ENCODE measurements at places on chromosomes 1 and 21.

DNA sequence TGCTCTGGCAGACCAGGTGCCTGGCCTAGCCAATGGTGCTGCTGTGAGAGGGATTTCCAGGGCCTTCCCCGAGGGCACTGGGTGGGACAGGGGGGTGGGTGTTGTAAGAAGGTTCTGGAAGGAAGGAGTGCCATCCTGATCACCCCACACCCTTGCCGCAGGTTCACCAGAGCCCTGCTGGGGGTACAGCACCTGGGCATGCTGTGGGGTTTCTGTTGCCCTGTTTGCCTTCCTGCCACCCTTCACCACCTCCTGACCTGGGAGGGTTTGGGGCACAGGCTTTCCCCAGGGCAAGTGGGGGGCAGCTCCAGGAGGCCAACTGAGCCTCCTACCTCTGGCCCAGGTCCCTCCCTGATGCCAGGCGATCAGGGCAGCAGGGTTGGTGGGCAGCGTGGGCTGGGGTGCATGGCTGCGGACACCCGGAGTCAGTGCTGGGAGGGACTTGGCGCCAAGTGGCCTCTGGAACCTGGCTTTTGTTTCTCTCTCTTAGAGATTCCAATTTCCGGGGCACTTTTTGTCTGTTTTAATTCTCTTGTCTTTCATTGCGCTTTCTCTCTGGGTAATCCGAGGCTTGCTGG, 318.8 kb downstream of the PTPRU start:
- no peak for DNase-seq

DNA sequence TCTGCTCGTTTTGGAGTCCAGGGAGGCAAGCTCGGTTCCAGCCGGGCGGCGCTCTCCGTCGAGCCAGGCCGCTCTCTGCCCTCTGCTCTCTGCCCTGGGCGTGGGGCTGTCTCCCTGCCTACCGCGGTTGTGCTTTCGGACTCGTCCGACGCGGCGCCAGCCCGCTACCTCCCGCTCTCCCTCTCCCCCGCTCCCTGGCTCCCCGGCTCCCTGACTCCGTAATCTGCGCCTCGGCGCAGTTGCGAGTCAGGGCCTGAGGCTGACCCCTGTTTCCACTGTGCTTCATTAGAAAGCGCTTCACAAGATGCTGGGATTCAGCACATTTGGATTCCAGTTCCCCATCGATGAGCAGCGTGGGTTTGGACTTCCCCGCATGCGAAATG, 2.2 kb downstream of the SOX13 start:
- DNase-seq, result no peak

DNA sequence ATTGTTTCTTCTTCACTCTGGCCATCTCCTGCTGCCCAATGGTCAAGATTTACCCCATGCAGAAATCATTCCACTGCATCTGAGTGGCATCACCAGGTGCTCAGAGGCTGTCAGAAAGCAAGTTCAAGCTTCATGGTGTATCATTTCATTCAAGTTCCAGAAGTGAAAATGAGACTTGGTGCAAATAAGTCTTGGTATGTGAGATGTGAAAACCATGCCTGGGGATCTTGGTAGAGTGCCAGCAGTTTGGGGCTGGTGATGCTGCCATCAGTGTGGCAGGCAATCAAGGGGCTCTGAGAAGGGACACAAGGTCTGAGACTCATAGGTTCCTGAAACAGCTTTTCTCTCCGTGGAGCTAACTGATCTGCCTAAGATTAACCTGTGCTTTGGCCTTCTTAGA, 52.0 kb downstream of the CD2 start:
- DNase-seq, result no peak

DNA sequence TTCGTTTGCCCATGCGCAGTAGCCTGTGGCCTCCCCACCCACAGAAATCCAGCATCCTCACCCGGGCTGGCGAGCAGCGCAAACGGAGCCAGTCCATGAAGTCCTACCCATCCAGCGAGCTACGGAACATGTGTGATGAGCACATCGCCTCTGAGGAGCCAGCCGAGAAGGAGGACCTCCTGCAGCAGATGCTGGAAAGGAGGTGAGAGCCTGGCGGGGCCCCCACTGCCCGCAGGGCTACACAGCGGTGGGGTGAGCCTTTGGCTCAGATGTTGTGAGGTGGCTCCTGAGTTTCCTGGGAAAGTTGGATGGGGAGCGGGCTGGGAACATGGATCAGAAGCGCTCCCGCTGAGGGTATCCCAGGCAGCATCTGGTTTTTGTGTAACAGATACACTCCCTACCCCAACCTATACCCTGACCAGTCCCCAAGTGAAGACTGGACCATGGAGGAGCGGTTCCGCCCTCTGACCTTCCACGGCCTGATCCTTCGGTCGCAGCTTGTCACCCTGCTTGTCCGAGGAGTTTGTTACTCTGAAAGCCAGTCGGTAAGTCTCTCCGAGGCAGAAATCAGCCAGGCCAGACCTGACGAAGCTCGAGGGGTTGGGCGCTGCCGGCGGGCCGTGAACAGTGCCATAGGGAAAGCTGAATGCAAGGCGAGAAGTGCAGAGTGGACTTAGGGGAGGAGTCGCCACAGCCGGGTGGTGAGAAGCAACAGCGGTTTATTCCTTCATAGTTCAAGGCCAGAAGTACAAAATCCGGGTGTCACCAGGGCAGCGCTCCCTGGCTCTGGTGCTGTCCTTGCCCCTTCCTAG, 10.4 kb downstream of the NPPA start:
- DNase-seq, result no peak

DNA sequence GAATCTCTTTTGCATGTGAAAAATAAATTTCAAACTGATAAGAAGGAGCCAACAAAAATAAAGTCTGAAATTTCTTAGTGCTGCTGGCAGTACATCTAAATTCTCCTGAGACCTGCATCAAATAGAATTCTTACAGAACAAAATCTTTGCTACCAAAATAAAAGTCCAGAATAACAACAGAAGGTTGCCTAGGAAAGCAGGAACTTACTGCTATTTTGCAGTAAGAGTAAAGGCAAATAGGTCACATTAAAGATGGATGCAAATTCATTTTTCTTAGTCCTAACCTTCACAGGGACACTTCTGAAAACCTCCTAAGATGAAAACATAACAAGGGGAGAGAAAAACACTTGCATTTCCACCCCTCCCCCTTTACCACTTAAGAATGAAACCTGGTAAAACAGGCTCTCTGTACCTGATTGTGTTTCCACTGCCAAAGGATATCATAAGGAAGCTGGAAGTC, 59.0 kb downstream of the RUSC1 start:
- no peak for DNase-seq

DNA sequence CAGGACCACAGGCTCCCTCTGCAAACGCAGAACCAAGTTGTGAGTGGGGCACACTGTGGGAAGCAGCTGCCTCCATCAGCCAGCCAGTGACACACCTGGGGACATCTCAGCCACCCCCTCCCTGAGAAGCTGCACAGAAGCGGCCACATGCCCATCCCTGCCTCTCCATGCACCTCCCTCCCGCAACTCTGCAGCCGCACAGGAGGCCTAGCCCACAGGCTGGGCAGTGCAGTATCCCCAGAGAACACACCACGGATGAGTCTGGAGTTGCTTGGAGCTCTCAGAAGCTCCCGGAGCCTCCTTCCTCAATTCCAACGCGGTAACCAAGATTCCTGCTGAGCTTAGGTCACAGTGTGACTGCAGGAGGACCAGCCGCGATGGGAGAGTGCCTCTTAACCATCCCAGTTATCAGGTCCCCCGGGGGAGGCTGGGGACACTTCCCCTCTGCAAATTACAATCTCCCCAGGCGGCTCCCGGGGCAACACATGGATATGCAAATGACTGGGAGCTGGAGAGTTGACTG, 1.2 kb upstream of the WNT3A start:
- no peak for DNase-seq

- no peak for DNase-seq
Measured at GRCh38 chr1:74266001-74266400, 30.8 kb downstream of the TNNI3K start.

DNA sequence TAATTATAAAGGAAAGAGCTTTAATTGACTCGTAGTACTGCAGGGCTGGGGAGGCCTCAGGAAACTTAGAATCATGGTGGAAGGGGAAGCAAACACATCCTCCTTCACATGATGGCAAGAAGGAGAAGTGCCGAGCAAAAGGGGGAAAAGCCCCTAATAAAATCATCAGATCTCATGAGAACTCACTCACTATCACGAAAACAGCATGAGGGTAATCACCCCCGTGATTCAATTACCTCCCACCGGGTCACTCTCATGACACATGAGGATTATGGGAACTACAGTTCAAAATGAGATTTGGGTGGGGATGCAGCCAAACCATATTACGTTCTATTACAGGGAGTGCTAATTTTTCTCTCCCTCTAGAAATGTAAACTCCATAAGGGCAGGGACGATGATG, 14.2 kb upstream of the MRPS14 start:
- DNase-seq, result no peak

- no peak for DNase-seq
Measured at GRCh38 chr1:9417695-9418094, 121.6 kb upstream of the SLC25A33 start.

GRCh38 chr1:81430955-81431623, 369.6 kb upstream of the ADGRL2 start:
- no peak for DNase-seq

DNA sequence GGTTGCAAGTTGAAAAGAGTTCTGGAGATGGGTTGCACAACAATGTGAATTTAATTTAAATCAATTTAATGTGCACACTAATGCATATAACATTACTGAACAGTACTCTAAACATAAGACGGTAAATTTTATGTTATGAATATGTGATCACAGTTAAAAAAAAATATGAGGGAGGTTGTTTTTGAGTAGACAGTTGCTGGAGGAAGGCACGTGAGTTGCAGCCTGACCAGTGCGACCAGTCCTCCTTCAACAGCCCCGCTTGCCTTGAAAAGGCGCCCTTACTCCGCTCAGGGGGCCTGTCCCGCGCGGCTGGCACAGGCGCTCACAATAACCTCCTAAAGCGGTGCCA, 322 bp upstream of the OLIG1 start:
- no peak for DNase-seq

- no peak for DNase-seq
Measured at GRCh38 chr21:26832546-26832945, 12.7 kb downstream of the ADAMTS1 start.

- no peak for DNase-seq
Measured at GRCh38 chr1:202047977-202048376, 37.6 kb downstream of the ELF3 start.

DNA sequence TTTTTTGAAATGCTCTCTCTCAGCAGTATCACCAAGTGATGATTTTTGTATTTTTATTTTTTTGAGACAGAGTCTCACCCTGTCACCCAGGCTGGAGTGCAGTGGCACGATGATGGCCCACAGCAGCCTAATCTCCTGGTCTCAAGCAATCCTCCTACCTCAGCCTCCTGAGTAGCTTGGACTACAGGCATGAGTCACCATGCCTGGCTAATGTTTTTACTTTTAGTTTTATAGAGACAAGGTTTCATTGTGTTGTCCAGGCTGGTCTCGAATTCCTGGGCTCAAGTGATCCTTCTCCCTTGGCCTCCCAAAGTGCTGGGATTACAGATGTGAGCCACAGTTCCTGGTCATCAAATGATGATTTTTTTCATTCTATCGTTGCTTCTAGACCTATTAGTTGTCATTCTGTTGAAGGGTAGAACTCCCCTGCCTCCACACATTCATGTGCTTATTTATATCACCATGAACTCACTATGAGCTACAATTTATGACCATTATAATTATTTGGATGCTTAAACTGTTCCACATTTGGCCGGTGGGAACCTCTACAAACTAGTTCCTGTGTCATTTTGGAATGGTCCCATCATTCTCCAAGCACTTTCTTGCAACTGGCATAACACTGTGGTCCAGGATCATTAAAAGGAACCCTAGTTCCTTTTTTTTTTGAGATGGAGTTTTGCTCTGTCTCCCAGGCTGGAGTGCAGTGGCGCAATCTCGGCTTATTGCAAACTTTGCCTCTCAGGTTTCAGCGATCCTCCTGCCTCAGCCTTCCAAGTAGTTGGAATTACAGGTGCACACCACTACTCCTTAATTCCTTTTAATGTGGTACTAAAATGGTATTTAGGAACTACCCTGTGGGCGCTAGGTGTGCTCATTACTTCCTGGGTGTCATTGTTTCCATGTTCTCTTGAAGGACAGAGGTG, 20.2 kb upstream of the TOR3A start:
- DNase-seq, result no peak

- DNase-seq, result no peak
Measured at GRCh38 chr1:213772128-213773063, 215.4 kb upstream of the PROX1 start.

- DNase-seq, result no peak
Measured at GRCh38 chr1:23444104-23444533, 19.6 kb upstream of the TCEA3 start.

DNA sequence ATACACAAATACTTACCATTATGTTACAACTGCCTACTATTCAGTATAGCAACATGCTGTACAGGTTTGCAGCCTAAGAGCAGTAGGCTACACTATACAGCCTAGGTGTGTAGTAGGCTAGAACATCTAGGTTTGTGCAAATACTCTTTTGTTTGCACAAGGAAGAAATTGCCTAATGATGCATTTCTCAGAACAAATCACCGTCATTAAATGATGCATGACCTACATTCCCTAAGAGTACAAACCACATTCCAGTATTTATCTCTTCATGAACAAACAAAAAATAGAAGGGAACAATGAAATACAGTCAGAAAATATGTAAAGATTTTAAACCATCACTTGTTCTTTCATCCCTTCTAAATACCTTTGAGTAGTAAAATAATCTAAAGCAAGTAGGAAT, 109.7 kb upstream of the HP1BP3 start:
- no peak for DNase-seq

GRCh38 chr1:76337542-76338219, 263.1 kb downstream of the ST6GALNAC3 start:
- DNase-seq, result no peak

DNA sequence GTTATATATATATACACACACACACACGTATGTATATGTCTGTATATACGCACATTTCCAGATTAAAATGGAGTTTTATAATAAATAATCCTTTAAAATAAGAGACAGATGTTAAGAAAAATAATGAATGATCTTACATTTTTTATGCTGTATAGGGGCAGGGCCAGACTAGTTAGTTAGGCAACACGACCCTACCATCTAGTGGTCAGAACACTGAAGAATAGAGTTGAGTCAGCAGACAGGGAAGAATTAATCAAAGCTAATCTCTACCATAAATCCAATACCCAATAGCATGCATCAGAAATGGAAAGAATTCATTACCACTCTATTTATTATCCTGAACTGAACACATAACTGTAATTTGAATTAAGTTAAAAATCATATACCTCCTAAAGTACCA, 156.7 kb downstream of the BRINP3 start:
- no peak for DNase-seq
